ENCODE measurements at places on chromosomes 4 and X.

GRCh38 chrX:74578137-74578536 lies 36.3 kb downstream of the RLIM start:
- DNase-seq: no peak

DNA sequence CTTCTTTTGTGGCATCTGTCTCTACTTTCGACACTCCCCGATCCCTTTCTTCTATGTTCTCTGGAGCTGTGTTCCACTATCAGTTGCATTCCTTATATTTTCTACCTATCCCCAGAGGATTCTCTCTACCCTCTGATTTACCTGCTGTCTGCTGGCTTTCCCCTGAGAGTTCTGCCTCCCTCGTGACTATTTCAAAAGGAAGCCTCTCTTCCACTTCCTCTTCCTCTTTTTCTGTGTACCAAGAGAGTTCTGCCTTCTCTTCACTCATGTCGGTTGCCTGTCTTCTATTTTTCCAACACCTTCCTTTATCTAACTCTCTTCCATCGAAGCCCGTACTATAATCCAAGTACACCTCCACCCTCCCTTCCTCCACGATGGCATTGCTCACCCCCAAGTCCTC lies 631.7 kb downstream of the SMARCA1 start:
- DNase-seq: no peak

DNA sequence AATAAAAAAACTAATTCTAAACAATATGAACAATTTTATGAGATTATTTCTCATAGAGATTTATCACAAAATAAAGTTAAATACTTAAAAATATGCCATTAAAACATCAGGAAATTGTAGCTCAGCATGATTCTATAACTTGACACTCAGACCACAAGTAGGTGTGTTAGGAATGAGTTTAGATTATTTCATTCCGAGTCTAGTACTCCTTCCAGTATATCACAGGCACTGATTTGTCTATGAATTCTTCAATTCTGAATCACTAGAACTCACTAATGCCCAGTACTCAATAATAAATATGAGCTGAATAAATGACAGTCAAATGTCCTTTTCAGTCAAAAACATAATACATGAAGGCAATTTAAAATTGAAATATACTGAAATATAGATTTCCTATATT lies 22.2 kb downstream of the BOD1L1 start:
- DNase-seq: no peak

DNA sequence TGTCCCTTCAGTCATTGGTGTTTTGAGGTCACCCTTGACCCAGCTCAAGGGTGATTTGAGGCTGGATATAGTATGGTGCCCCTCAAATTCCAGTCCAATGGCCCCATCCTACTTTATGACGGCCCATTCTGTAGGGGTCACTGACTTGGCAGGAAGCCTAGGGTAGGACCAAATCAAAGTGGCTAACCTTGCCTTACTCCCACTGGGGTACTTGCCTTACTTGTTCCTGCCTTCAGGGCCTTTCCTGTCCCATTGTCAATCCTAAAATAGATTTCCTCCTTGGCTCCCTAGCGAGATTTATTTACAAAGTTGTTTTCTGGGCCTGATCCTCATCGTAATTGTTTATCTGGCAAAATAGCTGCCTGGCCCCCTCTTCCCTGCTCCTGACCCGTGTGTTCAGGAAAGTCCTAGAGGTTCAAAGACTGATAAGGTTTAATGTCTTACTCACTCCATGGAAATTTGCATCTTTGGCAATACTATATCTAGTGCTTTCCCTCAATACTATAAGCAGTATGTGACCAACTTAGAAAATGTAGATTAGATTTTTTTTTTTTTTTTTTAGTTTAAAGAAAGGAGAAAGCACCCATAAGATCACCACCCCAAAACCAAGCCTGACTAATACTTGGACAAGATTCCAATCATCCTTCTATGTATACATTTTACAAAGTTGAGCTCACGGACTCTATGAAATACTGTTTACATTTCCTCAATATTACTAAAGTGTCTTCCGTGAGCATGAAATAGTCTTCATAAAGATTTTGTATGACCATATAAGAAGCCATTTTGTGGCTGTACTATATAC lies 44.8 kb downstream of the MSN start:
- DNase-seq: no peak

GRCh38 chr4:182862921-182863320 lies 54.3 kb downstream of the DCTD start:
- DNase-seq: no peak

DNA sequence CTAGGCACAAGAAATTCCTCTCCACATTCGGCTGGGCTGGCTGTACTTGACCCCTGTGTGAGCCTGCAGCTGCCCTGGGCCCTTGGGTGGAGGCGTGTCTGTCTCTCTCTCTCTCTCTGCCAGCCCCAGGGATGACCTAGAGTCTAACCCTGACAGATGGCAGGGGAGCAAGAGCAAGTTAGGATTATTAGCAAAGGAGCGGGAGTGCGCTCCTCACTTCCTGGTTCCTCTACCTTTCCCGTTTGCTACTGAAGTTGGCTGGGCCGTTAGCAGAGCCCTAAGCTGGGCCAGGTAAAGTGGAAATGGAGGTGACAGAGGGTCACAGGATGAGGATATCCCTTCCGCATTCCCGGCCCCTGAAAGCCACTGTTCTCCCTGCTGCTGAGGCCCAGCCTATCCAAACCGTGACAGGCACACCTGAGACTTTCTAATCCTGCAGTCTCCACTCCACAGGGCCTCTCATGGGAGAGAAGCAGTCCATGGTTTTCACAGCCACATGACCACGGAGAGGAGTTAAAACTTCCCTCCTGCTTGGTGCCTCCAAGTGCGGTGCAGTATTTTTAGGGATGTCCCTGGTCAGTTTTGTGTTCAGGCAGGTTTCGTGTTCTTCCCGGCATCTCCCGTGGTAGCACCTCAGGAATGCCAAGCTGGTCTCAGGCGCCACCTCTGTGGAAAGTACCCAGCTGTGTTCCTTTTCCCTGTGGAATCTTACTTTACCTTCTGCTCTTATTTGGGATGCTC lies 79.3 kb downstream of the CLDN22 start:
- DNase-seq: no peak

GRCh38 chr4:170111085-170111484 lies 21.3 kb upstream of the AADAT start:
- no peak for DNase-seq

- no peak for DNase-seq
Observed at GRCh38 chr4:35541888-35542213, 702.5 kb downstream of the ARAP2 start.

- peak; percentile 70 for DNase-seq
Observed at GRCh38 chr4:156764145-156764544, 207.5 kb downstream of the PDGFC start.

GRCh38 chrX:129843209-129843458 lies 552 bp downstream of the ZDHHC9 start:
- no peak for DNase-seq

- no peak for DNase-seq
Observed at GRCh38 chr4:39410415-39410814, 3.7 kb downstream of the KLB start.

DNA sequence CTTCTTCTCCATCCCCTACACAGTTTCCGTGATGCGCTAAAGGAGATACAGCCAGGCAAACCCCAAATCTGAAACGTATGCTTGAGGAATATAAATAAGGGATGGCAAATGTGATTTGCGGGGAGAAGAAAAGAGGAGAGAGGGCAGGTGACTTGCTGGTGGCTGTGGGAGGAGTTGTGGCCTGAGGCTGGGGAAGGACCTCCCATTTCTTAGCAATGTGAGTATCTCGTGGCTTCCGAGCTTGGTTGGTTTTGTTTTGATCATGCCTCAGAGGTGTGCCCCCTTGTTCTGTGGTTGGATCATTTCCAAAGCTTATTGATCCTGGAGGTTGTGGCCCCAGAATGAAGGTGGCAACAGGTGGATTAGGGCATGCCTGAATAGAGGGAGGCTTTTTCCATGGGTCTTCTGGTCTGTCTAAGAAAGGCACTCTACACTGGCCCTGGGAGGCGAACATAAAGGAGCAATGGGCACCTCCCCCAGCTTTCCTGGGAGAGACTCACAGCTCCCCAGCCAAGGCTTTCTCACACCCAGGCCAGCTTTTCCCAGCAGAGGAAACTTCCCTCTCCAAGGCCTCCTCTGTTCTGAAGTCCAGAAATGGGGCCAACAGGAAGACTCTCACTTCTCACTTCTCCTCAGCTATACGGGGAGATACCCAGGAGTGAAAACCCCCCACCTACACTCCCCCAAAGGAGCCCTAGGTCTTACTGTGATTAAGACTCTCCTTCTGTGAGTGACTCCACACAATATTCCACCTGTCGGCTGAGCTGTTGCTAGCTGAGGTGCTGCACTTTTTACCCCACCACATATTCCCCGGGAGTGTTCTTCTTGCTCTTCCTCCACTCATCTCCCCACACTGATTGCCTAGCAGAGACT lies 40.0 kb downstream of the C4orf51 start:
- DNase-seq: no peak

GRCh38 chrX:104118765-104119164 lies 6.4 kb downstream of the ZCCHC18 start:
- no peak for DNase-seq

GRCh38 chr4:118326585-118326984 lies 26.2 kb downstream of the PRSS12 start:
- no peak for DNase-seq

DNA sequence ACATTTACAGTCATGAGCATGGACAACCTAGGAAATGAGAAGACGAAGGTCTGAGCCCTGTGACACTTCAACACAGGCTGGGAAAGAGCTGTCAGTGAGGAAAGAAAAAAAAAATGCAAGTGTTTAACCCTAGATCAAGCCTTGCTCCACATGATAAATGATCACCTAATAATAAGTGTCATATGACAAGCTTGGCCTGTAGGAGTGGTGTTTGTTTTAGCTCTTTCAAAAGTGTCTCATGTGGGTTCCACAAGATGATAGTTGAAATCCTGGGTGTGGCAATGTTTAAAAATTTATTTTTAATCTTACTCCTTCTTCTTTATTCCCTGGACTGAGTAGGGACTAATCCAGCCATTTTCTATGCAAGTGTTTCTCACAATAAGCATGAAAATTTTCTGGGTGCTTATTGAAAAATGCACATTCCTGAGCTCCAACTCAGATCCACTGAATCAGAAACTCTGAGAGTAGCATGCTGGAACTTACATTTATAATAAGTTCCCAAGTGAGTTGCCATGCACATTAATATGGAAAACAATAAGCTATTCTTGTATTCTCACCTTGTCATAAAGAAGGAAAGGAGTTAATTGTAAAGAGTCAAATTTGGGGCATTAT lies 138.3 kb downstream of the AREG start:
- peak; percentile 1 for DNase-seq

- DNase-seq: no peak
Observed at GRCh38 chr4:74583757-74584156, 138.8 kb downstream of the AREG start.

GRCh38 chr4:146381263-146381872 lies 140.4 kb downstream of the SLC10A7 start:
- DNase-seq: peak; percentile 14

DNA sequence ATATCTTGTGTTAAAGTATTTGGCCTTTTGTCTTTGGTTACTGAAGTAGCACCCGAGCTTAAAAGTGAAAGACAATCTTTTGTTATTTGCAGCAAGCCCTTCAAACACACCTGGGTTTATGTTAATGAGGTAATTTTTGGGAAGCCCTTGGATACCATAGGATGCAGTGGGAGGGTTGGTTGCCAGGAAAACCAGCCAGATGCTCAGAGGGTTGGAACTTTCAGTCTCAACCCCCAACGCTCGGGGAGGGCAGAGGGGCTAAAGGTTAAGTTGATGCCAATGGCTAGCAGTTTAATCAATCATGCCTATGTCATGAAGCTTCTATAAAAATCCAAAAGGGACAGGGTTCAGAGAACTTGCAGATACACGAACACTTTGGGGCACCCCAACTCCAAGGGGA lies 17.2 kb upstream of the GPR173 start:
- no peak for DNase-seq

GRCh38 chr4:89056292-89056952 lies 563 bp downstream of the FAM13A start:
- DNase-seq: no peak

- no peak for DNase-seq
Observed at GRCh38 chr4:185269286-185269685, 59.9 kb downstream of the SNX25 start.

- peak; percentile 70 for DNase-seq
Observed at GRCh38 chr4:48388525-48389154, 47.3 kb downstream of the SLAIN2 start.

DNA sequence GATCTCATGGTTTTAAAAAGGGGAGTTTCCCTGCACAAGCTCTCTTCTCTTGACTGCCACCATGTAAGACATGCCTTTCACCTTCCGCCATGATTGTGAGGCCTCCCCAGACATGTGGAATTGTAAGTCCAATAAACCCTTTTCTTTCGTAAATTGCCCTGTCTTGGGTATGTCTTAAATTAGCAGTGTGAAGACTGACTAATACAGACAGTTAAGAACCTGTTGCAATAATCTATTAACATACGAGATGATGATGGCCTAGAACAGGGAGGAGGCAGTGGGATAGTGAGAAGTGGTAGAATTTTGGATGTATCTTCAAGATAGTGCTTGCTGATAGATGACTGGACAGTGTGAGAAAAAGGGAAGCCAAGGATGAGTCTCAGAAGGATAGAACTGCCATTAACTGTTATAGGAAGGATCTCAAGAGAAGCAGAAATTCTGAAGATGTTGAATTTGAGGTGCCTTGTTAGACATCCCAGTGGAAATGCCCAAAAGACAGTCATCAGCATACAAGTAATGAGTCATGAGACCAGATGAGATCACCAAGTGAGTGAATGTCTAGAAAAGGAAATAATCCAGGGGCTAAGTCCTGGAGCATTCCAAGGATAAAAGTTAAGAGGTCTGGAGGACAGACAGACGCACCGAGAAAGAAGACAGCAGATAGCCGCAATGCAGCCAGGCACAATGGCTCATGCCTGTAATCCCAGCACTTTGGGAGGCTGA lies 38.8 kb upstream of the UGDH start:
- DNase-seq: peak; percentile 92

GRCh38 chr4:113835005-113835404 lies 73.5 kb upstream of the CAMK2D start:
- peak; percentile 62 for DNase-seq

DNA sequence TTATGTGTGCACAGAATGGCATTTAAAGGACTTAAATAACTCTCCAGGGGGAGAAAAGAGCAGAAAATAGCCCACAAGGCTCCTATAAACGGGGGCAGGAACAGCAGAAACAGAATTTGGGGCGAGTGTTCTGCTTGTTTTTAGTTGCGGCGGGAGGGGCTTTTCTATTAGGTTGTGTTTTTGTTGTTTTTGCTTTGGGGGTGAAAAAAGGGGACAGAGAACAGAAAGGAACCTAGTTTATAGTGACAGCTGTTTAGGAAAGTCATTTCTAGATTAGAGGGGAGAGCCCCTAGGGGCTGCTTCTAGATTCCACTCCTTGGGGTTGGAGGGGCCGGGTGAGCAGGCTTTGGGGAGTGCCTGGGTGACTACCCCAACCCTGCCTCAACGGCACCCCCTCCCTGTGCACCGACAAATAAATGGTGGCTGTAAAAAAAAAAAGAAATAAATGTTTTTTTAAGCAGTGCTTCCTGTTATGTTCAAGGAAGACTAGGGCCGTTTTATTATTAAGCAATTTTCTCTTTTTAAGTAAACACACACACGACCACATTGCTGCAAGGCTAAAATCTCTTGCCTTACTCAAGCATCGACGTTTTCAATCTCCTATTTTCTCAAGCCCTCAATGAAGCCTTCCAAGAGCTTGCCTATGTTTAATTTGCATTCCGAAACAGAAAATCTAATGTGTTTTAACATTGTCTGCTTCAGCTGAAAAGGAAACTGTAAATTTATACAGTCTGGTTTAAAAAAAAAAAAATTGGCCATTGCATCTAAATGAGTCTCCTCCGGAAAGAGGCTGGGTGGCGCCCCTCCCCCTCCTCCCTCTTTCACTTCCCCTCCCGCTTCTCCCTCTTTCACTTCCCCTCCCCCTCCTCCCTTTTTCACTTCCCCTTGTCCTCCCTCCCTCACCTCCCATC lies 123.3 kb upstream of the TBL1X start:
- peak; percentile 60 for DNase-seq

- DNase-seq: no peak
Observed at GRCh38 chr4:110365761-110366160, 110.2 kb upstream of the ENPEP start.
